ENCODE measurements at places on chromosomes 16 and 17.

DNA sequence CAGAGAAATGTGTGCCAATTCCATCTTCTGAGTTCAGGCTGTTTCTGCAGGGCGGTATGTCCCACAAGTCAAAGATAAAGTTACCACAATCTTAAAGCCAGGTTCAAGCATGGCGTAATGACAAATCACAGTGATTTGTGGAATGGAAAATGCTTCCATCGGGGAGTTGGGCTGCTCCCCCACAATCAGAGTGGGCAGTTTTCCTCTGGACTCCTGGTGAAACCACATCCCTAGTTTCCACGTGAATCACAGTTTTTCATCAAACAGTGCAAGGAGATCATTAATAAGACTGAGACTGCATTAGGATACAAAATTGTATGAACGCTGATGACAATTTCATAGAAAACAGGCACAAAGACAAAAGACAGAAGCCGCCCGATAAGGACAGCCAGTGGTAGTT lies 3.6 kb downstream of the LITAF start:
- DNase-seq, result no peak

GRCh38 chr16:49342336-49343265 lies 31.0 kb upstream of the C16orf78 start:
- DNase-seq, result no peak

DNA sequence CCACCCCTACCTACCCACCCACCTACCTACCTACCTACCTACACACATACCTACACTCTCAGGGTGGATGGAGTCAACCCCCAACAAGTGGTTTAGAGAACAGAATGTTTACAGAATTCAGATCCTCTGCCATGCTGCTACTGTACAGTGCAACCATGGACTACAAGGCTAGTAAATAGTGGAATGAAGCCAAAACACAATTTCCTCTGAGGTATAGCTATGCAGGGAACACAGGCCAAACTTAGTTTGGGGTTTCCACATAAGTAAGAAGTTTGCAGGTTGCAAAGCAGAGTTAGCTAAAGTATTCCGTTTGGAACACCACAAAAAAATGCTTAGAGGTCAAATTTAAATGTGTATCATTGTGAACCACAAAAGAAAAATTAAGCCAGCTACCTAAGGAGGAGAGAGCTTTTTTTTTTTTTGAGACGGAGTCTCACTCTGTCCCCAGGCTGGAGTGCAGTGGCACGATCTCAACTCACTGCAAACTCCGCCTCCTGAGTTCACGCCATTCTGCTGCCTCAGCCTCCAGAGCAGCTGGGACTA lies 2.7 kb upstream of the AP1G1 start:
- DNase-seq, result no peak

DNA sequence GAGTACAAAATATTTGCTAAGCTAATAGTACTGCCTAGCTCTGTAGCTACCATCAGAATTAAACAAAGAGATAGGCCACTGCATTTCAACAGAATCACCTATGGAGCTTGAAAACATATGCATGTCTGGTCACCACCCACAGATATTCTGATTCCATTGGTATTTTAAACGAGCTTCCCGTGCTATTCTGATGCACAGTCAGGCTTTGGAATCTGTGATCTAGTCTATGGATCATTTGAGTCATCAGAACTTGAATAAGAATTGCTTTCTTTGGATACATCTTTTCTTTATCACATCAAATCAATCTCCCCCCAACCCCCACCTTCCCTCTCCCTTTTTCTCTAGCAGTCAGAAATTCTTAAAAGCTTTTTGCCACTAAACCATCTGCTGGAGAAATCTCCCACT lies 124.7 kb downstream of the NPIPB5 start:
- no peak for DNase-seq

GRCh38 chr17:18377437-18378204 lies at the start of gene EVPLL:
EVPLL (plus strand) TSS chr17:18377778; CDS start chr17:18380938, 3,160 bp downstream.
- DNase-seq, result peak; percentile 75

GRCh38 chr16:68447653-68448359 lies 502 bp downstream of the SMPD3 start:
- DNase-seq, result no peak

DNA sequence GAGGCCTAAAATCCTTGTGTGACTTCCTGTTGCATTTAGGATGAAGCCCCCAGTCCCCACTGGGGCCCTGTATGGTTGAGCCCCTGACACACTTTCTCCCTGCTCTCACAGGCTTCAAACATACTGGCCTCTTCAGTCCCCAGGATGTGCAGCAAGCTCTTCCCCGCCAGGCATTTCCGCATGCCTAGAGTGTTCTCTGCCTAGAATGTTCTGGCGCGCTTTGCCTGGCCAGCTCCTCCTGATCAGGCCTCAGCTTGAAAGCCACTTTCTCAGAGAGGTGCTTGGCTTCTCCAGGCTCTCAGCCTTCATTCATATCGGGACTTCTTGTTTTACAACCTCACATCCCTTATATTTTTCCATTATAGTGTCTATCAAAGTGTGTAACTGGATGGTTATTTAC lies 123.7 kb downstream of the SPACA3 start:
- DNase-seq, result no peak

DNA sequence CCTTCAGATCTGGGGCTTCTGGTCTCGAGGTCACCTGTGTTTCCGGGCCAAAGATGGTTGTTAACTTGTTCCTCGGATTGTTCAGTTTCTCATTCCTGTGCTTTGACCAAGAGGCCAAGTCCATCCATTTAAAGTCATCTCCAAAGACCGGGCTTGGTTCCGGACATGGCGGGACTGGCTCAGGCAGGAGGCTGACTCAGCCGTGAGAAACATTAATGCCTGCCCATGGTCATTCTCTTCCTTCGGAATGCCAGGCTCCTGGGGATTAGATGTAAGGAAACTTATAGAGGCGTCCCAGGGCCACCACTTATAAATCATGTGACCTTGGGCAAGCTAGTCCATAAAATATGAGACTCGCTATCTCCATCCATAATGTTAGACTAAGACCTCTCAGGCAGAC lies 13.6 kb upstream of the NKD1 start:
- no peak for DNase-seq

DNA sequence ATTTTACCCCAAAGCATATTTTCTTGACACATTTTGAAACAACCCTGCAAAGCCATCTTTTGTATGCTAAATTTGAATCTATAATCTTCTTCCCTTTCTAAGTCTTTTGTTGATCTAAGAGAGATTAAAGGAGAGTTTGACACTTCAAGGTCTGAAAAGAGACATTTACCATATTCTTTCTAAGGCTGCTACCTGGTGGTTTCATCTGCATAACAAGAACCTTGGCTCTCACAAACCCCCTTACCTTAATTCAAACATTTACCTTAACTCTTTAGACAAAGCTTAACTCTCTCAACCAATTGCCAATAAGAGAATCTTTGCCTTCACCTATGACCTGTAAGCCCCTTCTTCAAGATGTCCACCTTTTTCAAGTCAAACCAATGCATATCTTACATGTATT lies 1143.6 kb downstream of the CDH11 start:
- DNase-seq, result no peak

GRCh38 chr16:65743558-65743957 lies 621.7 kb upstream of the CDH11 start:
- DNase-seq, result no peak

DNA sequence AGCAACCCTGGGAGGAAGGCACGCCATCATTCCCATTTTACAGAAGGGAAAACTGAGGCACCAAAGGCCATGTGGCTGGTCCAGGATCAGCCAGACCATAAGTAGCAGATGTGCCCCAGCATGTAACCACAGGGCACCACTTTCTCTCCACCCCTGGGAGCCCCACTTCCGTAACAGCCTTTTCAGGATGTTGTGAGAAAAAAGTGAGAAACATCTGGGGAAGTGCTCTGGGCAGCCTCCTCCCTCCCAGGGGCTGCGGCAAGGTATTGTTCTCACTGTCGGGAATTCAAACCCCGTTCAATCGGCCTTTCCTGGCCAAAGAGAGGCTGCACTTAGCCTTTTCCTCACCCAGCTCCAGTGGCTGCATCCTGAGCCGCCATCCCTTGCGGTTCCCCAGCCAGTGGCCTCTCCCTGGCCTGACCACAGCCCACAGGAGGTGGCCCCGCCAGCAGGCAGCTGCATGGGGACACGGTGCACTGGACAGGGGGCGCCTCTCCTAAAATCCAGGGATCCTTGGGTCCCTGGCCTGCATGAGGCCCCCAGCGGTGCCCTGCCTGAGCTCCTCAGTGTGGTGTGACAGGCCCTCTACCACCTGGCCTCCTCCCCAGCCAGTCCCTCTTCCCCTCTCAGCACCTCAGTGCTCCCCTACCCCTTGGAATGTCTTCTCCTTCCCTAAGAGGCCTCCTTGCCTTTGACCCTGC lies 5.7 kb upstream of the CDH5 start:
- no peak for DNase-seq

- DNase-seq, result no peak
Measured at GRCh38 chr16:50303605-50304466, 37.5 kb downstream of the ADCY7 start.

DNA sequence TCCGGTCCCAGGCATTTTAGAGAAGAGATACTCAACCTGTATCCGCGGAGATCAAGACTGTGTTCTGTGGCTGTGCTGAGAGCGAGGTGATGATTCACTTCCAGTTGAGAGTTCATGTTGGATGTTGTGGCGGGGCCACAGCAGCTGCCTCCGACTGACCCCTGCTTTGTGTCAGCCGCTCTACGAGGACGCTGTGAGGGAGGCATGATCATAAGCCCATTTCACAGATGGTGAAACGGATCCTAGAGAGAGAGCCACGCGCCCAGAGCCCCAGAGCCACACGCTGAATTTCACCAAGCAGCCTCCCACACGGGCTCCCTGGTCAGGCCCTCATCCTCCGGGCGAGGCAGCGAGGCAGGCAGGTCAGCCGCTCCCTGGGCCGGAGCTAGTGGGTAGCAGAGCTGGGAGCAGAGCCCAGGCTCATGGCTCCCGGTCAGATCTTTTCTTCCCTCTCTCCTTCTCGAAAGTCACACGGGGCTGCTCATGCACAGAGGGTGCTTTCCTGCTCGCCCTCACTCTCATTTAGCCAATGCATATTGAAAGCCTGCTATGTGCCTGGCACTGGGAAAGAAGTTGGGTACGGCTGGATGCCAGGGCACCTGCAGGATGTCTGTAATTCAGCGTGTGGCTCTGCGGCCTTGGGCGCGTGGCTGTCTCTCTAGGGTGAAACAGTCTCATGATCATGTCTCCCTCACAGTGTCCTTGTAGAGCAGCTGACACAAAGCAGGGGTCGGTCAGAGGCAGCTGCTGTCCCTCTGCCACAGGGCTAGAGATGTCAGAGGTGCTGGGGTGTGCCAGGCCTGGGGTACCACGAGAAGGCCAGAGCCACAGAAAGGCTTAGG lies 155.6 kb upstream of the CHMP6 start:
- no peak for DNase-seq

DNA sequence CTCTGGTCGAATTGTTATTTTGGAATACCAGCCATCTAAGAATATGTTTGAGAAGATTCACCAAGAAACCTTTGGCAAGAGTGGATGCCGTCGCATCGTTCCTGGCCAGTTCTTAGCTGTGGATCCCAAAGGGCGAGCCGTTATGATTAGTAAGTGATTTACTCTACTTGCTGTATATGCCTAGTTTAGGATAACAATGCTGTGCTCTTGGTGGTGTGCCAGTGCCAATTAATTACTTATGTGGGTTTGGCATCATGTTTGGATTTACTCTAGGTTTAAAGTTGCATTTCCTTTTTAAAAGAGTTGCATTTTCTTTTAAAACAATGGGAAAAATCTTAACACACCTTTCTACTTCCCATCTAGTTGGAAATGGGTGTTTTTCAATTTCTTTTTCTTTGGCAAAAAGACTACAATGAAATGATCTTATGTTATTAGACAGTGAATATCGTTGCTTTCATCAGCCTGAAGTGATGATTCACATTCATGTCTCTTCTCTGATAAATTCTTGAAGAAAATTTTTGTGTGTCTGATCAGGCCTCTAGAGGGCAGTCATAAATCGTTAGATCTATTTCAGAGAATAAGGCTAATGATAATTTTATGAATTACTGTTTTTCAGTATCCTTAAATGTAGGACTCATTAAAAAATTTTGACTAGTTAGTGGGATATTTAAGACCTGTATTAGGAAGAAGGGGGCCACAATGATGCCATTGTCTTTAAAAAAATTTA lies 5.6 kb downstream of the SF3B3 start:
- peak; percentile 68 for DNase-seq

DNA sequence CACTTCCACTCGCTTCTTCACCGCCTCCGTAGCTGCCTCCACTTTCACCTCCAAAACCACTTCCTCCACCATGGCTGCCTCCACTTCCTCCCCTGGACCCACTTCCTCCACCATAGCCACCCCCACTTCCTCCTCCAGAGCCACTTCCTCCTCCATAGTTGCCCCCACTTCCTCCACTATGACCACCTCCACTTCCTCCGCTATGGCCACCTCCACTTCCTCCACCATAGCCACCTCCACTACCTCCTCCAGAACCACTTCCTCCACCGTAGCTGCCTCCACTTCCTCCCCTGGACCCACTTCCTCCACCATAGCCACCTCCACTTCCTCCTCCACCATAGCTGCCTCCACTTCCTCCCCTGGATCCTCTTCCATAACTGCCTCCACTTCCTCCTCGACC lies 4.5 kb downstream of the KRT9 start:
- no peak for DNase-seq

DNA sequence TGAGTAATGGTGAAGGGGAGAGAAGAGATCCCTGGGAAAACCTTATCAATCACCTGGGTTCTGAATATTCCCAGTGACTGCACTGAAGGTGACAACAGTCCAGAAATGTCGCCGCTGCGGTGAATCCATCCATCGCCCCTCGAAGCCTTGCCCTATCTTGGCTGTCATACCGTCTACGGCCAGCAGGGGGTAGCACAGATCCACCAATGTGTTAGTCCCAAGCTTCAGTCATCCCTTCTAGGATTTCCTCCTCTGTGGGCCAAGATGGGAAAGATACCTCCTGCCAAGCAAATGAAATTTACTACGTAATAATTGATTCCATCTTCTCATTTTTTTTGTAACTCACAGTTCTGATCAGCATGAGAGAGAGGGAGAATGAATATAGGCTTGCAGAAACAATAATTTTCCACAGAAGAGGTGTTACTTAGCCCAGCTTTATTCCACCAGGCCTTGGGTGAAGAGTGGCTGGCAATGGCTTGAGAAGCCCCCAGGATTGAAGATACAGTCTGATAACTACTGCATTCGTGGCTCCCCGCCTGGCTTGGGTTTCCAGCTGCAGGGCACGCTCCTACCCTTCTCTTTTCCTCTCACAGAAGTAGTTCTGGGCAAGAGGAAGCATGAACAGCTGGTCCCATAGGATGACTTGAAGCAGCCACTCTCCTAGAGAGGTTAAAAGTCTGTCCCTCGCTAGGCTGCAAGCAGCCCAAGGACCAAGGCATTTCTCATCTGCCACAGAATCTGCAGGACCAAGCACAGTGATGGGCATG lies 2.6 kb upstream of the FMNL1 start:
- DNase-seq, result peak; percentile 98

DNA sequence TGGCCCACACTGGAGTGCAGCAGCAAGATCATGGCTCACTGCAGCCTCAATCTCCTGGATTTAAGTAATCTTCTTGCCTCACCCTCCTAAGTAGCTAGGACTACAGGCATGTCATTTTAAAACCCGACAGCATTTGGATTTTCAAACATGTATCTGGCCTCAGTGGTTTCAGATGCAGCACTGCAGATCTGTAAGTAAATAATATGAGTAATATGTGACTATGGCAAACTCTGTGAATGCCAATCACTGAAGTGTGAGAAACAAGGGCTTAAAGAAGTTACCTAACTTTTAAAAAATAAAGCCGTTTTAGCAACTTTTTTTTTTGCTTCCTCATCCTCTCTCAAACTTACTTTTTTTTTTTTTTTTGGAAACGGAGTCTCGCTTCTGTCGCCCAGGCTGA lies 11.9 kb downstream of the CEP20 start:
- no peak for DNase-seq
